ENCODE measurements at places on chromosomes 5 and 9. TPM values are rescaled to one million over a fixed set of nuclear protein-coding genes. Genes with fewer than 3 reads are reported as not detected.

LCN10 gene
- 2.1 TPM for total RNA-seq

SIT1 gene
- total RNA-seq, result not detected

SHISAL2B gene
- not detected for total RNA-seq

SH3GL2 gene
- 0.68 TPM for total RNA-seq

PTPRD gene
- total RNA-seq, result 1.5 TPM

FCN1 gene
- 6.9 TPM for total RNA-seq

LCN9 gene
- total RNA-seq, result not detected

BNC2 gene
- total RNA-seq, result 195 TPM

NMUR2 gene
- not detected for total RNA-seq

GABRA6 gene
- total RNA-seq, result not detected

SPRY4 gene
- total RNA-seq, result 15.7 TPM

SPATA31A5 gene
- not detected for total RNA-seq

WNT8A gene
- not detected for total RNA-seq

- H3K4me1 ChIP-seq, result no peaks in the 10 kb centered on the region
- H3K36me3 ChIP-seq, result no peaks in the 10 kb centered on the region
- H3K4me3 ChIP-seq, result no peak overlapping the region
- H3K27me3 ChIP-seq, result no peaks in the 10 kb centered on the region
- no peak overlapping the region for H3K27ac ChIP-seq
Measured at GRCh38 chr9:117464941-117465616, 50.2 kb upstream of the ASTN2 start.

GRCh38 chr5:43416803-43417394, 4.7 kb upstream of the CCL28 start:
- H3K27ac ChIP-seq, result no peak overlapping the region
- no peaks in the 10 kb centered on the region for H3K27me3 ChIP-seq
- no peak for DNase-seq
- H3K4me3 ChIP-seq, result no peak overlapping the region
- no peaks in the 10 kb centered on the region for H3K36me3 ChIP-seq

GRCh38 chr9:95586326-95586725, 69.6 kb upstream of the PTCH1 start:
- no peak for DNase-seq
- H3K36me3 ChIP-seq, result no peaks in the 10 kb centered on the region

- no peak for DNase-seq
- H3K36me3 ChIP-seq, result no peaks in the 10 kb centered on the region
- H3K4me3 ChIP-seq, result no peak overlapping the region
- no peaks in the 10 kb centered on the region for H3K4me1 ChIP-seq
- no peak overlapping the region for H3K27ac ChIP-seq
- H3K27me3 ChIP-seq, result no peaks in the 10 kb centered on the region
Measured at GRCh38 chr5:8720506-8720905, 825.4 kb downstream of the SEMA5A start.

DNA sequence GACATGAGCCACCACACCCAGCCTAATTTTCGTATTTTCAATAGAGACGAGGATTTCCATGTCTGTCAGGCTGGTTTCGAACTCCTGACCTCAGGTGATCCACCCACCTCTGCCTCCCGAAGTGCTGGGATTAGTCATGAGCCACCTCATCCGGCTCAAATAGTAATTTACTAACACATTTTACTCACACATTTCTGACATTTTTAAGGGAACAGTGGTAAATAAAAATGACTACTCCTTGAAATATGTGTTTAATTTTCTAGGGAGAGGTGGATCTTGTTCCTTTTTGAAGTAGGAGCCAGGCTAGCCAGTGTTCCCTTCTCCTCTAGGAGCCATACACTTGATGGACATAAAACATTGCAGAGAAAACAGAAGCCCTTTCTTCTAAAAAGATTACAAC, 55.2 kb upstream of the ERBIN start:
- H3K4me3 ChIP-seq, result no peak overlapping the region
- DNase-seq, result no peak
- no peaks in the 10 kb centered on the region for H3K36me3 ChIP-seq
- no peaks in the 10 kb centered on the region for H3K27me3 ChIP-seq

DNA sequence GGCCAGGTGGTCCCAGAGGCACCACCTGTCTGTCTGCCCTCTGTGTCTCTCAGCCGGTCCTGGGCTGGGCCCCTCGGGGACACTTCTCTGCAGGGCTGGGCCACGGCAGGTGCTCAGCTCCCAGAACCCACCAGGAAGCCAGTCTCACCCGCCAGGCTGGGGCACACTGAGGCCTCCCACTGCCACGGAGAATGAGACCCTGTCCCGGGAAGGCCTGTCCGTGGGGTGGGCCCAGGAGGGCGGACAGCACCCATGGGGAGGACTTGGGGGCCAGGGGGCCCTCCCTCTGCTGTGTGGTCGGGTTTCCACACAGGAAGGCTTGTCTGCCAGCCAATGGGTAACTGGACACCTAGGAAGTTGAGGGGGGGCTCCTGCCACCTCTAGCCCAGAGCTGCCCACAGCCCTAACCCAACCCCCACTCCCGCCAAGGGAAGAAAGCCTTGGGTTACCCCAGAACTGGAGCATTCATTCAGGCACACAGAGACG, 4.1 kb upstream of the TUBB4B start:
- H3K4me1 ChIP-seq, result peaks cover 49% of the 10 kb centered on the region
- peak overlapping the region; percentile 34 for H3K4me3 ChIP-seq
- peaks cover 31% of the 10 kb centered on the region for H3K27me3 ChIP-seq

DNA sequence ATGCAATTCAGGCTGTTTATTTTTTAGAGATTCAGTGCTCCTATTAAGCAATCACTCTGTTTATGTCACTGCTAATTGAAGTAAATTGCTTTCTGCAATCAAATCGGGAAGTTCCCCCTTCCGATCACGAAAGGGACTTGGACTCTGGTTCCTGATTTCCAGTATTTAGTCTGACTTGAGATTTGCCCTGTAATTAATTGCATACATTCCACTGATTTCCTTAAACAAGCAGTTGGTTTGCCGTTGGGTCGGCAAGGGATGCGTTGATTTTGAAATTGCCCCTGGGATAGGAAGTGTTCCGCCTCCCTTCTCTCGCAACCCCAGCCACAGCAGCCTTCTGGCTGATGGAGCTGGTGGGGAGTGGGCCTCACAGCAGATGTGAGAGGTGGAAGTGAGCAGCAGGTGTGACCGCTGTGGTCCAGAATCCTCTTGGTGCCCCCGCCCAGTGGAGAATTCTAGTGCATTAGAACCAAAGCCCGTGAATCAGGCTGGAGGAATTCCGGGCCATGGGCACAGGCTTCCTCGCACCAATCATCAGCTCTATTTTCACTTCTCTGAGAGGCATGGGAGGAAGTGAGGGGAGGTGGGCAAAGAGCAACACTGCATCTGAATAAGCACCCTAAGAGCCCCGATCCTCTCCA, 102.5 kb downstream of the SPRY4 start:
- H3K27ac ChIP-seq, result no peak overlapping the region
- H3K36me3 ChIP-seq, result no peaks in the 10 kb centered on the region
- DNase-seq, result no peak
- no peaks in the 10 kb centered on the region for H3K4me1 ChIP-seq

DNA sequence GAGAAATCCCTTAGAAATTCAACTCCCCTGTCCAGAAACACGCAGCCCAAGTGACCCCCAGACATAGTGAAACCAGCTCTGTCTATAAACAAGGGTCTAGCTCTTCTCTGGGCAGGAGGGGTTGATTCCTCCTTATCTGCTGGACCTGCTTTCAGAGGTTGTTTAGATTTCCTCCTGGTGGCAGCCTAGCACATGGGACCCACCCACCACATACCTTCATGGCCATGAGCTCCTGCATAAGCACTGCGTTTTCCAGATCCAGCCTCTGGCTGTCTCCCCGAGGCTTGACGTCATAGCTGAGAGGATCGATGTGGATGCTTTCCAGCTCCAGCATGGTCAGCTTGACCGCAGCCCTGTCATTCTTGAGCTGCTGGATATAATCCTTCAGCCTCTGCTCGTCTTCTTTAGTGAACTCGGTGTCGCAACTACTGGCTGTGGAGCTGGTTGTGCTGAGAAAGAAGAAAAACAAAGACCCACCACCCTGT, 77.0 kb downstream of the DCP2 start:
- no peaks in the 10 kb centered on the region for H3K4me1 ChIP-seq
- H3K36me3 ChIP-seq, result no peaks in the 10 kb centered on the region
- DNase-seq, result no peak
- no peak overlapping the region for H3K27ac ChIP-seq
- H3K27me3 ChIP-seq, result no peaks in the 10 kb centered on the region

GRCh38 chr5:119368238-119368630, 12.4 kb downstream of the TNFAIP8 start:
- no peak overlapping the region for H3K27ac ChIP-seq
- H3K36me3 ChIP-seq, result no peaks in the 10 kb centered on the region
- no peak for DNase-seq
- peaks cover 15% of the 10 kb centered on the region for H3K4me1 ChIP-seq

- H3K4me3 ChIP-seq, result no peak overlapping the region
- H3K36me3 ChIP-seq, result no peaks in the 10 kb centered on the region
- no peak overlapping the region for H3K27ac ChIP-seq
- peaks cover 2% of the 10 kb centered on the region for H3K4me1 ChIP-seq
Measured at GRCh38 chr5:133947431-133947841, 21.0 kb downstream of the C5orf15 start.

DNA sequence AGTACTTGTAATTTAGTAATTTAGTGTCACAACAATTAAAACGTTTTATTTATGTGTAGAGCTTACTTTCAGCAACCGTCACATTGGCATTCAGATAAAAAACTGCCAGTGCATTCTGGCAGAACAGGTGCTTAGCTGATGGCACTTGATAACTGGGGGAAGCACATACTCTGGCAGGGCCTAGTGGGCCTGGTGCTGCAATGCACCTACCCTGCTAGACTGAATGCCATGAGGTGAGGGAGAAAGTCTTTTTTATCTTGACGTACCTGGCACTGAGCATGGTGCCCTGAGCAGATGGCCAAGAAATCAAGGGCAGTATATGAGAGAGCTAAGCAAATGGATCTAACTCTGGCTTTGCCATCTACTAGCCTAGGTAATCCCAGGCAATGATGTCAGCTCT, 280.6 kb upstream of the EFNA5 start:
- H3K27me3 ChIP-seq, result no peaks in the 10 kb centered on the region
- H3K27ac ChIP-seq, result no peak overlapping the region
- H3K36me3 ChIP-seq, result no peaks in the 10 kb centered on the region
- no peak overlapping the region for H3K4me3 ChIP-seq
